ENCODE measurements at places on chromosomes 7 and 10. TPM values are rescaled to one million over a fixed set of nuclear protein-coding genes. Genes with fewer than 3 reads are reported as not detected.

The DEPP1 gene
- 1.4 TPM for total RNA-seq

The SORCS3 gene
- not detected for total RNA-seq

The EIF3A gene
- total RNA-seq = 131 TPM

The CADPS2 gene
- 0.09 TPM for total RNA-seq

The TSPAN12 gene
- total RNA-seq = 0.61 TPM

The PLAC9 gene
- not detected for total RNA-seq

The IQUB gene
- 0.12 TPM for total RNA-seq

The NPC1L1 gene
- 0.11 TPM for total RNA-seq

The STEAP2 gene
- total RNA-seq = 4.2 TPM

The POLR2J2 gene
- 0.28 TPM for total RNA-seq
